Activated naive CD4-positive, alpha-beta T cell (primary cell): ENCODE measurements at places on chromosomes 7 and 10.

- DNase-seq, result no peak
Observed at GRCh38 chr7:65463184-65463583, 89.5 kb downstream of the ZNF92 start.

- DNase-seq, result no peak
Observed at GRCh38 chr10:844552-844951, 87.0 kb downstream of the LARP4B start.

GRCh38 chr7:23114896-23115295 lies 9.3 kb downstream of the KLHL7 start:
- DNase-seq, result no peak

GRCh38 chr7:35474100-35474499 lies 220.2 kb upstream of the TBX20 start:
- DNase-seq, result no peak

DNA sequence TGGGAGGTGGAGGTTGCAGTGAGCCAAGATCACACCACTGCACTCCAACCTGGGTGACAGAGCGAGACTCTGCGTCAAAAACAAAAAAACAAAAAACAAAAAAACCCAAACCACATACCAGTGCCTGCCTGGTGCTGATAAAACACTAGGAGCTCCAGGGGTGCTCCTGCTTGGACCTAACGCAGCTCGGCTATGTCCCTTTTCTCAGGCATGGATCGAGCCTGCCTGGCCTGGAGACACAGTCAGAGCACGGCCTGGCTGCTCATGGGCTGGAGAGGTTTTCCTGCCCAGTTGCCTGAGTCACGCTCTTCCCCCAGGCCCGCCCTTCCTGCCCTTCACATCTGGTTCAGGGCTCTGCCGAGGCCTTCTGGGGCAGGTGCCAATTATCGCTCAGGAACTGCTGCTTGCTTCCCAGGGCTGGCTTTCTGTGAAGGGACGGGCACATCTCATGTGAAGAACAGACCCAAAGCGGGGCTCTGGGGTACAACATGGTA lies 12.6 kb upstream of the NPFFR1 start:
- DNase-seq, result no peak

DNA sequence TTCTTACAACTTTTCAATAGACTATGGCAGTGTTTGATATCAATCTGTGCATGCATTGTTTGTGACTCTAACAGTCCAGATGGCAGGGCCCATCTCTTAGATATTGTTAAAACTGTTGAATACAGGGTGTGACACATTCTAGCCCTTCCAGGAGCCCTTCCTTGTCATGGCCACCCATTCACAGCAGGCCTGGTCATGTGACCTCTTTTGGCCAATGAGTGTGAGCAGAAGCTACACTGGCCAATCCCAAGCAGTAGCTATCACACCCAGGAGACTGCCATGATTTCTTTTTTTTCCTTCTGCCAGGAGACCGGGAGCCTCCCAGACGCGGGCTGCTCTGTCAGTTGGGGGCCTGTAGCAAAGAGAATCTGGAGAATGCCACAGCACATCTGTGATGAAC lies 655.4 kb upstream of the MKI67 start:
- DNase-seq, result no peak

- no peak for DNase-seq
Observed at GRCh38 chr7:111740942-111741341, 178.7 kb upstream of the IMMP2L start.
